Right ventricle myocardium superior (tissue), 1 donor: ENCODE measurements at places on chromosomes 4 and X.

- no peak for DNase-seq
These were observed 230.8 kb downstream of the CFAP299 start for GRCh38 chr4:80566203-80566872.

- no peak for DNase-seq
These were observed 519.0 kb downstream of the IL15 start for GRCh38 chr4:142155347-142155746.

- DNase-seq = no peak
These were observed 47.3 kb upstream of the STK26 start for GRCh38 chrX:131975851-131976250.

GRCh38 chrX:87679849-87680248 is 162.2 kb downstream of the KLHL4 start:
- DNase-seq = no peak

GRCh38 chr4:94576210-94576609 is 124.5 kb downstream of the PDLIM5 start:
- no peak for DNase-seq

GRCh38 chr4:83852085-83852451 is 316.2 kb downstream of the GPAT3 start:
- no peak for DNase-seq

DNA sequence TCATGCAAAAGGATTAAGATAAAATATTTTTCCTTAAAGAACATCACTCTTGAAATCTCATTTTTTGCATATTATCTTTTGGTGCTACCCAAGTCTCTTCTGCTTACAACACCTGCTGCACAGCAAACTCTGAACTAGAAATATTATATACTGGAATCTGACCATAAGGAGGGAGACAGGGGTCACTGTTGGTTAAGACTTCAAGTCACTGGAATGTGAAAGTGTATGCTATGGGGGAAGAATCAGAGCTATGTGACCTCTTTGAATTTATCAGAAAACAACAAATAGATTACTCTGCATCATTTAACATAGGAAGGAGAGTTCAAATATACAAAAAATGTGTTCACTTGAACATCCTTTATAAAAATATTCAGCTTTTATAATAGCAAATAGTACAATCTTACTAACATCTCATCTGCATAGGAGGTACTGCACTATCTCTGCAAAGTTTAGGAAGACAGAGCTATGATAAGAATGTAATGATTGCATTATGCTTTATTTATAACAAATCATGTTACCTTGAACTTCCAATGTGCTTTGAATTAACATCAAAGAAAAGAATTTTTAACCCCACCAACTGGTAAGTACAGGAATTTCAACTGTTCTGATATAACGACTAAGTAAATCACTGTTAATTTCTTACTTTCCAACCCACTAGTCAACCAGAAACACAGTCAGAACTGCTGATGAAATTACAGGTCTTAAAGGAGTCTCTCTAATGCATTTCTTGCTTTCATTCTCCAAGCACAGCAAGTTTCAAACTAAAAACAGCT is 69.8 kb downstream of the ZNF827 start:
- DNase-seq = no peak

DNA sequence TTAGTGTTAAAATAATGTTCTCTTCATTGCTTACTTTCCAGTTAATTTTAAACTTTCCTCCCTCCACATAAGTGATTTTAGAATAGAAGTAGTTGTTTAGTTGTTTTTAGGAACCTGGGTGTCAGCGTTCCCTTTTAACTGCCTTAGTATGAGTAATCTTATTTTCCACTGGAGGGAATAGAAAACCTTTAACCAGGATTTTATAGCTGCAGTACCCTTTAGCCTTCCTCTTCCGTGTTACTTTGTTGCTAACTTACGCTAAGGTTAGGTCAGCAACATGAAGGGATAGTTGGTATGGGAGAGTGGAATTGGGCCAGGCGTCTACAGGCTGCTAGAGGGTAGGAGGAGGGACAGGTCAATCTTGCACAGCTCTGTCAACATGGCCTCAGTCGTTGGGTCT is 31.5 kb downstream of the SMS start:
- DNase-seq = no peak

- no peak for DNase-seq
These were observed 116.4 kb downstream of the RAP1GDS1 start for GRCh38 chr4:98377559-98377958.

DNA sequence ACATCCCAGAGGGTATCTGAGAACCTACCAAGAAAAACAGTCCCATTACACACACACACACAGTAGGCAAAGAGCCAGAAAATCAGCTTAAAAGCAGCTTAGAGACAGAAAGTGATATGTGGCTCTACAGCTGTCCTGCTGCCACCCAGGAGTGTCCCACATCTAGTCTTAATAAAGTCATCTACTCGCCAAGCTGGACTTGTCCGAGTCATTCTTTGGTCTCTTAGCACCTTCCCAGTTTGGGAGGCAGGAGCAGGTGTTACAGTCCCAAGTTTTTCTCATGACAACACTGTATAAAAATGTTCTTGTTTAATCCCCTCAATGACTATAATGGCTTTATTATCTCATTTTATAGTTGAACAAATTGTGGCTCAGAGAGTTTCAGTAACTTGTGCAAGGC is 252.5 kb upstream of the CASK start:
- DNase-seq = no peak

DNA sequence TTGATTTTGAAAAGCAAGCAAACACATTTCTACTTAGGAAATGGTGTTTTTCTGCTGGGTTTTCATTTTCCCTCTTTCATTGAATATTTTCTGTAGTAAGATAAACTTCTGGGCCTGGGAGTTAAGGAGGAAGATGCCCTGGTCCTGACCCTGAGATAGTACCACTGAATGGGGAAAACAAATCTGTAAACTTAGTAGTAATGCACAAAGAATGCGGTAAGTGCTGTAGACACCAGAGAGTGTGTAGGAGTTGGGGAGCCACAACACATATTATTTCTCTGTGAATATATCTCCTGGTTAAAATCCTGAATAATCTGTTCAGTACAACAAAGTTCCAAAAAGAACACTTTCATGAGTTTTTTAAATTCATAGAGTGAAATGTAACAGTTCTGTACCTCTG is 178.3 kb downstream of the MAPK10 start:
- DNase-seq = no peak

- DNase-seq = no peak
These were observed 8.7 kb upstream of the TIMP1 start for GRCh38 chrX:47573341-47574075.

- DNase-seq = peak; percentile 26
These were observed 71.6 kb downstream of the FAM53A start for GRCh38 chr4:1612278-1613098.

- DNase-seq = no peak
These were observed 7.2 kb downstream of the MYOZ2 start for GRCh38 chr4:119142833-119143232.

GRCh38 chr4:52911684-52912294 is 49.7 kb downstream of the RASL11B start:
- DNase-seq = peak; percentile 70

DNA sequence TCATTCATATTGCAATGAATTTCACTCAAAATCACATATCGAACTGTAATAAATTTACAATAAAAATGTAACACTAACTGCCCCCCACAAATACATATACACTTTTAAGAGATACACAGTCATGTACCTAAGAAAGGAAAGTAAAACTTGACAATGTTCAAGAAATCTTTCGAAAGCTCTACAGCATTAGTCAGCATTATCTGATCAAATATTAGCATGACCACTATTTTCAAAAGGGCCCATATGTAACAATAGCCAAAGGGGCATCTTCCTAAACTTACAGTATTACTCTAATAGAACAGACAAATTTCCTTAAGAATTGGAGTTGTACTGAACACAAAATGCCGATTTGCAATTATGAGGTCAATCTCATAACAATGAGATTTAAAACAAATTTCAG is 51.8 kb downstream of the STX18 start:
- no peak for DNase-seq

DNA sequence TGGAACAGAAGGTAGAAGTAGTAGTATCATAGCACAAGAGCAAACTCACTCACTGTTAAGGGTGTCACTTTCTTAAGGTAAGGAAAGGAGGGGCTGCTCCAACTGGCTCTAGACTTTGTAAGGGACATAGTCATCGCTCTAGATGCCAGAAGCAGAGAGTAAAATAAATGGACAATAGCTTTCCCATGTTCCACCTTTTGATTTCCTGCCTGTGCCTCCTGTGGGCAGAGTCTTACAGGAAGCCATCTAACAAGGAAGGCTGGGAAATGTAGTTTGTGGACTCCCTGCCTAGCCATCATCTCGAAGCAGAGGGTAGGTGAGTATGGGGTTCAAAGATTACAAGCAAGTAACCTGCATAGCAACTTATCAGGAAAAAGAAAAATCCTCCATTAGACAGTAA is 1.7 kb upstream of the METTL14 start:
- DNase-seq = no peak

GRCh38 chrX:56986138-56986537 is 9.2 kb downstream of the SPIN3 start:
- DNase-seq = no peak

- no peak for DNase-seq
These were observed 2054.9 kb downstream of the PCDH7 start for GRCh38 chr4:32775049-32775448.

- DNase-seq = no peak
These were observed 73.8 kb upstream of the PHOX2B start for GRCh38 chr4:41822325-41822724.

GRCh38 chr4:4338210-4339001 is 48.4 kb downstream of the ZBTB49 start:
- no peak for DNase-seq

DNA sequence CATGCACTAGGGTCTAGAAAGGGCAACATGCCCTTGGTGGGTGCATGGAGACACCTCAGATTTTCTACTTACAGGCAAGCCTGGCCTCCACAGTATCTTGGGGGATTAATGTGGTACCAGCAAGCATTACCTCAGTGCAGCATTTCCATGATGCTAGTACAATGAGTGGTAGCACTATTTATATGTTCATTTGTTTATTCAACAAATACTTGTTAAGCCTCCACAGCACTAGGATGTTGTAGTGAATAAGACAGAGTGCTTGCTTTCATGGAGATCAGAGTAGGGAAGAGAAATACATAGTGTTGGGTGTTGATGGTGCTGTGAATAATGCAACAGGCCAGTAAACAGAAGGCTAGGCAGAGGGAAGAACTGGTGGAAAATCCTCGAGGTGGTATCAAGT is 133.4 kb downstream of the KLHL8 start:
- DNase-seq = no peak

GRCh38 chr4:148057516-148057915 is 325.6 kb downstream of the ARHGAP10 start:
- DNase-seq = no peak

DNA sequence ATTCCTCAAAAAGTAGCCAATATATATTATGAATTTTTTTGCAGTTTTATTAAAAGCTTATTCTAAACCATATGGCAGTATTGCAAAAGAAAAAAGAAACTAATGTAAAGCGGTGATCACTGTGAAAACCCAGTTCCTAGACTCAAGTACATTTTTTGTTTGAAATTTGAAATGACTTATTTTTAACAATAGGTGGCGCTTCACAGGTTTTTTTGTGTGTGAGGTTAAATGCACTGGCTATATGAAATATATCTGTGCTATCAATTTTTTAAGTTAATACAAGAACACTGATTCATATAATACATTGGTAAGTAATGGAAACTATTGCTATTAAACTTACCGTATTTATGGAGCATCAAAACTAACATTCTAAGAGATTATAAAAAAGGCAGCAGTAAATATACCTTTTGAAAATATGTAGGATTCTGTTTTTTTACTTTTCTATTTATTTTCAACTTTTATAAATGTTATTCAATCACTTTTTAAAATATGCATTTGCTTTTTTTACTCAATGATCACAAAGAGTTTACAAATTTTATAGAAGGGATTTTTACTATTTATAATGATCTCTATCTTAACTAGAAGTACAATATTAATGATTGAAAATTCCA is 5.6 kb upstream of the SPRY1 start:
- DNase-seq = no peak

DNA sequence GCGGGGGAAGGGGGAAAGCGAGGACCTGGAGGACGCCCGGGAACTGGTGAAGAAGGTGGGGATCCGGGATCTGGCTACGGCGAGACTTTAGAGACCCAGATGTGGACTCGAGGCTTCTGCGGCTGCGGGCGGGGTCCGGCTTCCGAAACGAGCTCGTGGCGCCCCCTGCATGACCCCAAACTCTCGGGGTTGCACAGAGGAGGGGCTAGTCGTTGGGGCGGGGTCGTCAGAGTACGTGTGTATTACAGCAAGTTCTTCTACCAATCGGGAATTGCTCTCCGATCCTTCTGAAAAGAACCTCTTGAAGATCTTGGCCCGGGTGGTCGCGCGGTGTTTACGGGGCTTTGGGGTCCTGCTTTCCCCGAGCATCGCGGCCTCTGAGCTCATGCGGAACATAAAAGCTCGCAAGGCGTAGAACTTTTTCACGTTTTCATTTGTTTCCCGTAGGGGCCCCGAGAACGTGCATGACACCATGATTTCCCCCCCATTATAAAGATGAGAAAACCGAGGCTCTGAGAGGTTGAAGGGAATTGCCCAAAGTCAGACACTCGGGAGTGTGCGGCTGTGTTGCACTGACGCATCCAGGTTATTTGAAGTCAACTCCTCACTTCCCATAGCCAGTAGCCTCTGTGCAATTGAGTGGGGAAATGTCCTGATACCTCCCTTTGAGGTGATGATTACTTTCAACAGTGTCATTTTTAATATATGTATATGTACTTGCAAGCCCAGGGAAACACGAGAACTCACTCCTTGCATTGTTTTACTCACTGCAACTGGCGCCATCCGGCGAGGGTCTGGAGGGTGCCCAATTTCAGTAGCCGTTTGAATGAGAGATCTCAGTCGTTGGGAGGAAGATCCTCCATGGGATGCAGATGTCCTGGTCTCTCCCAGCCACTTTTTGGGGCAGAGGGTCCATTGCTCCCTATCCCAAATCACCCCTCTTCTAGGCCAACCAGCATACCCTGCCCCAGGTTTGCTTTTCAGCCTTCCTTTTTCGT is at the start of gene BEND4:
BEND4 (minus strand) TSS at position 149 of the 998 bp plus-strand sequence. CDS start 512 bp downstream, outside the sequence.
- no peak for DNase-seq

DNA sequence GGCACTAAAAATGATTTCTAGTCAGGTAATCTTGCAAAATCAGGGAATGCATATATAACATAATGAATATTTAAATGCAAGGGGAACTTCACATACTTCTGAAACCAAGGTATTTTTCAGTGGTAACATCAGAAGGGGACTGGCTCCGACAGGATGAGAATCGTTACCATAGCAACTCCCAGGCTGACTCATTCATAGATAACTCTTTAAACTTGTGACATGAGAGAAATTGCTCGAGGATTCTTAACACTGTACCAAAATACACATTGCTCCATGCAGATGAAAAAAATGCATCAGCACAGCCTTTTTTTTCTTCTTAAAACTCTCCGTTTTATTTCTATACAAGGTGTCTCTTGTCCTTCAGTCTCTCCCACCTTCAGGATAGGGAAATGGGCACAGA is 114.3 kb downstream of the GABRB1 start:
- no peak for DNase-seq

- no peak for DNase-seq
These were observed 224.8 kb downstream of the CFAP299 start for GRCh38 chr4:80560337-80560736.
